NCI-H1105 (cell line): ENCODE measurements at places on chromosomes 11 and 22.

DNA sequence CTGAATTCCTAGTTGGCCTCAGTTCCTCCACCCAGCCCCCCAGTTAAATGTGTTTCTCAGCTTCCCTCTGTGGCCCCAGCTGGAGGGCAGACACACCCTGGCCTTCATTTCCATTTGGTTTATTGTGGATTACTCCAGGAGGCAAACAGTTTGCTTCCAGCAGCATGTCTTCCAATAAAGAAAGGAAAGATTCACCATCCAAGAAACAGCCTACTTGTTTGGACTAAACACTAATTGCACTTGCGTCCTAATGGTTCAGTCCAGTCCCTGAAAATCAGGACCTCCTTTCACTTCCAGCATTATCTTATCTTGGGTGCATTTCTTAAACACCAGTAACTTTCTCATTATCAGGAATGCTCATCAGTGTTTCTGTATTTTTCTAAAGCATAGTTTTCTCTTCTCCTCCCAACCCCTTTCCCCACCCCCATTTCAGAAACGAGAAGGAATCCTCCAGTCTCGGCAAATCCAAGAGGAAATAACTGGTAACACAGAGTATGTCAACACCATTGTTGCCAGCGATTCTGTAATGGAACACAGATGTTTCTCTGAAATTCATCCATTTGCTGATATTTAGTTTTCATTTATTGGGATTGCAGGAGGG, 130.9 kb downstream of the PARVA start:
- no peak for DNase-seq

DNA sequence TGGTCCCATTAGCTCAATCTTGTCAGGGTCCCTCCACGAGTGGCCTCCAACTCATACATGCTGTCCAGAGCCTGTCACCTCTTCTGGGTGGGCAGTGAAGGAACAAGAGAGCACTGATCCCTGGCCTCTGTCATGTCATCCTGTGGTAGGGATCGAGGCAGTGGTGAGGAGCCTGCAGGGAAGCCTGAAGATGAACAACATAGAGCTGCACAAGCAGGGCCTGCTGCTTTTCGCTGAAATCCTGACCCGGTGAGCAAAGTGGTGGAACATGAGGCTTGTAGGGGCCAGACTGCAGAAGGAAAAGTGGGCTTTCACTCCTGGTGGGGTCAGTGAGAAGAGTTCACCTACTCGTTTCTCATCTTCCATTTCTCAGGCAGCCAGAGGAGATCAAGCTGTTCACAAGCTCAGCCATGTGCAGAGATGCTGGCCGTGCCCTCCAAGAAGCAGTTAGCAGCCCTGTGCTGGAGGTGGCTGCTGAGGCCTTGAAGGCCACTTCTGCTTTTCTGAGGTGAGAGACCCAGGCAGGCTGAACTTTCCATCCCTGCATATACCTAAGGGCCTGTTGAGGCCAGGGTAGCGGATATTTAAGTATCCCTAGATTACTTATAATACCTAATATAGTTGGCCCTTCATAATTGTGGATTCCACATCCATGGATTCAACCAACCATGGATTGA, 32.9 kb downstream of the MEI1 start:
- DNase-seq: no peak

- no peak for DNase-seq
These were observed 40.9 kb downstream of the MRTFA start for GRCh38 chr22:40595497-40596234.

GRCh38 chr11:1070594-1071462, 3.8 kb upstream of the MUC2 start:
- no peak for DNase-seq

- no peak for DNase-seq
These were observed 150.9 kb upstream of the THY1 start for GRCh38 chr11:119573858-119574257.

- DNase-seq: no peak
These were observed 60.9 kb downstream of the SMIM38 start for GRCh38 chr11:69216647-69217051.

DNA sequence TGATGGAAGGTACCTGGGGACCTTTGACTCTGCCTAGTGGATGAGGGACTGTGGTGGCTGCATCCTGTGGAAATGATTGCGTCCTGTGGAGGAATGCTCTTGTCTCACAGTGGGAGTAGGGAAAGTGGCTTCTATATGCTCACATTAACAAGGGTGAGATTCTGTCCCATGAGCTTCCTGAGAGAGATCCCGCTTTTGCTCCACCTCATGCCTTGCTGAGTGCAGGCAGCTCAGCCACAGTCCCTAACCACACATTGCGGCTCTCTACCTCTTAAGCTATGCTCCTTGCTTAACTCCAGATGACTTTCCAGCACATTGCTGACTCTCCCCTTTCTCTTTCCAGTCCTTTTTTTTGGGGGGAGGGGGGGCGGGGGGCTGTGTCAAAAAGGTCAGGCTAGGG, 45.0 kb downstream of the TEAD1 start:
- no peak for DNase-seq

GRCh38 chr22:31253949-31254348, 38.3 kb downstream of the PIK3IP1 start:
- DNase-seq: no peak

- no peak for DNase-seq
These were observed 3.8 kb upstream of the NPAS4 start for GRCh38 chr11:66417000-66417399.

GRCh38 chr22:36422287-36423014, 34.7 kb upstream of the MYH9 start:
- DNase-seq: no peak

DNA sequence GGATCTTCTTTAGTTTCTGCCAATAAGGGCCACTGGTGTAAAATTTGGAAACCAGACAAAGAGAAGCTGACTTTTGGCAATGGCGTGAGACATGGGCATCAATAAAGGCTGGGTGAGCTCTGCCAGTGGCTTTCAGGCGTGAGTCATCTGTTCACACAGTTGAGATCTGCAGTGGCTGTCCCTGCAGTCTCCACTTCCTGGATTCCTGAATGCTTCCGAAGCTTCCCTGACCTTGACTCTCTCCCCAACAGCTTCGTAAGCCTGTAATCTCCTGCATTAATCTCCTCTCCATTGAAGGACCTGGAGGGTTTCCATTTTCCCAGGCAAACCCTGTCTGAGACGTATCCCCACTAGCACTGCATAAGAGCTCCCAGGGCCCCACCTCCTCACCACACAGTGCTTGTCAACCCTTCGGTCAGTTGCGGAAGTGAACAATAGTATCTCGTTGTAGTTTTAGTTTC, 574.7 kb downstream of the TBC1D22A start:
- DNase-seq: no peak

- no peak for DNase-seq
These were observed 11.3 kb downstream of the CACNG2 start for GRCh38 chr22:36692280-36692679.

GRCh38 chr11:8276528-8276927, 12.8 kb upstream of the LMO1 start:
- DNase-seq: no peak

- no peak for DNase-seq
These were observed 12.2 kb downstream of the MRGPRF start for GRCh38 chr11:69000831-69001242.

- no peak for DNase-seq
These were observed 71.2 kb downstream of the FLI1 start for GRCh38 chr11:128765104-128765503.

DNA sequence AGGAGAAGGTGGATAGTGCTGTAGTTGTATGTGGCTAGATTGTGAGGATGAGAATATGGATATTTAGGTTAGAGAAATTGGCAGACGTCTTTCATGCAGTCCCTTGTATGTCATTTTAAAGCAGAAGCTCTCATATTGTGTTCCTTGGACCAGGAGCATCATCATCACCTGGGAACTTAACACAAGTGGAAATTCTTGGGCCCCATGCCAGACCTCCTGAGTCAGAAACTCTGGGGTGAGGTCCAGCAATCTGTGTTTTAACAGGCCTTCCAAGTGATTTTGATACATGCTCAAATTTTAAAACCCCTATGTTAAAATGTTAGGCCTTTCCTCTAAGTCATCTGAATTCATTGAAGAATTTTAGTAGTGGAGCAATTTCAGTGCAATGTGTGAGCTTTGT, 34.8 kb downstream of the JHY start:
- no peak for DNase-seq

GRCh38 chr11:474914-475506, 24.9 kb downstream of the PTDSS2 start:
- DNase-seq: no peak

- DNase-seq: no peak
These were observed 14.6 kb upstream of the SERGEF start for GRCh38 chr11:18027475-18027874.

- DNase-seq: no peak
These were observed 419 bp downstream of the ANKRD49 start for GRCh38 chr11:94494126-94494680.

GRCh38 chr11:8773916-8774539, 91.4 kb downstream of the RPL27A start:
- no peak for DNase-seq

DNA sequence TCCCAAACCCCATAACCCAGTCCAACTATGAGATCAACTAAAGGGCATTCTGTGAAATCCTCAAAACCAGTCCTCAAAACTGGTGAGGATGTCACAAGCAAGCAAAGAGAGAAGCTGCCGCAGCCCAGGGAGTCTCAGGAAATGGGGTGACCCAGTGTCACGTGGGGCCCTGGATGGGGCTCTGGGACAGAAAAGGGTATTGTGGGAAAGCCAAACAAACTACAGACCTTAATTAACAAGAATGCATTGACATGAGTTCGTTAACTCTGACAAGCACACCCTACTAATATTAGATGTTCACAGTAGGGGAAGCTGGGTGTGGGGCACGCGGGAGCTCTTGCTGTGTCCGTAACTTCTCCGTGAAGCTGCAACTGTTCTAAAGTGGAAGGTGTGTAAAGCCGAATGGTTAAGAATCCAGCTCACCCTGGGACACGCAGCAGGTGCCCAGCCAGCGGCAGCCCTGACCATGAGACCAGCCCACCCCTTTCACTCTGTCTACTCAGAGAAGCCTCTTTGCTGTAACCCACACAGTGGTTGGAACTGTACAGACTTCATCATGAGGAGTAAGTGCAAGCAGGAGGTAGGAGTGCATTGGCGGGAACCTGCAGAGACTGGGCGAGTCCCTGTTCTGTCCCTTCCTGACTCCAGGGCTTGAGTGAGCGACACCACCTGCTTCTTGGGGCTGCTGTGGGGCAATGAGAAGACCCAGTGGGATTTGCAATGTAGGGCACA, 17.9 kb downstream of the LINC01488 start:
- no peak for DNase-seq

- no peak for DNase-seq
These were observed 45.6 kb downstream of the OR4D9 start for GRCh38 chr11:59556917-59557348.

DNA sequence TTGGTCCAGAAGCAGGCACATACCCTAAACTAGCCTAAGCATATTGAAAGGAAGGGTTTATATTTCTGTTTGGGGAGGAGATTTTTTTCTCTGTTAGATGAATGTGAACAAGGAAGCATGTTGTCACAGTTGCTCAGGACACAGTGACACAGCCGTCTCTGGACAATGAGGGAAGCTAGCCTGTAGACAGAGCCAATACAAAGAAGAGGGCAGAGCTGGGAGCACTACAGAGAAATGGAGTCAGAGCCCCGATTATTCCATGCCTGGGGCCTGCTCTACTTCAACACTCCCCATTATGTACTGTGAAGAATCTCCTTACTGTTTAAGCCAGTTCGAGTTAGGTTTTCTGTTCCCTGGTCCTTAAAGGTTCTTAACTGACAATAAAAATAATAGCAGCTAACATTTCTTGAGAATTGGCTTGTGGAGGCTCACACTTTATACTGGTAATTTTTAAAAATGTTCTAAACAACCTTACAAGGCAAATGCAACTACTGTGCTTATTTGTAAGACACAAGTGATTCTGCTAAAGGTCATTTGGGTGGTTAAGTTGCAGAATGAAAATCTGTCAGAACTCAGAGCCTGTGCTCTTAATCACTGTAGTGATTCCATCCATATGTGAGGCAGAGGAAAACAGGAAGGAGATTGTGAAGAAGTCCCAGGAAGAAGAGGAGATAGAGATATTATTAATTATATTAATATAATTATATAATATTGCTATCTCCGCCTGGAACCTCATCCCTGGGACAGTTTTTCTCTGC, 58.8 kb upstream of the RRAS2 start:
- no peak for DNase-seq

DNA sequence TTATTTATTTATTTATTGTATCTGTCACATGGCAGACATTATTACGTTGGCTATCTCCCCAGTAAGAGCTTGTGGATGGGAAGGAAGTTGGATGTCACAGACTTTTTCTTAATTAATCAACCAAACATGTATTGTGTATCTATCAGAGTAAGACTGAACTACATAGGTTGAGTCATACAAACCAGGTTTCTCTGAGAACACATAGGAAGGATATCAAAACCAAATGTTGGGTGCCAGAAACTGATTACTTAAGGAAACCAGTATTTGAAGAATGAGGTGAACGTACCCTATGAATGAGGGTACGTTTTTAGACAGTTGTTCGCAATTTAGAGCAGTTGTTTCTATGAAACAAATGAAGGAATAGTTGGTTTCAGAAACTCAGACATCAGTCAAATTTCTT, 136.4 kb downstream of the SLC17A6 start:
- no peak for DNase-seq

DNA sequence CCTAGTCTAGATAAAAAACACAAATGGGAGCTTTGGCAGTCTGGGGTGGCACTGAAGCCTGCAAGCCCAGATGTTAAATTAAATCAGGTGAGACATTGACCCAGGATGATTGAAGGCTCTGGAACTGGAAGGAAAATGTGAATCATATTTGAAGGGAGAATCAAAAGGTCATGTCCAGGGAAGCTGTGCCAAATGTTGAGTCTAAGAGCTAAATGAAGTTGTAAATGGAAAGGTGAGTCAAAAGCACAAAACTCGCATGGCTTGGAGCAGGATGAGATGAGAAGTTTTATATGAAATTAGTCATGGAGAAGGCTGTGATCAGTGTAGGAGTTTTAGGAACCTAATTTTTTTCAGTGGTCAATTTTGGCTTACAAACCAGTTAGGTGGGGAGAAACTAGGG, 301.1 kb downstream of the BLID start:
- no peak for DNase-seq

GRCh38 chr11:68956547-68957254, 24.1 kb downstream of the MRGPRD start:
- DNase-seq: no peak

DNA sequence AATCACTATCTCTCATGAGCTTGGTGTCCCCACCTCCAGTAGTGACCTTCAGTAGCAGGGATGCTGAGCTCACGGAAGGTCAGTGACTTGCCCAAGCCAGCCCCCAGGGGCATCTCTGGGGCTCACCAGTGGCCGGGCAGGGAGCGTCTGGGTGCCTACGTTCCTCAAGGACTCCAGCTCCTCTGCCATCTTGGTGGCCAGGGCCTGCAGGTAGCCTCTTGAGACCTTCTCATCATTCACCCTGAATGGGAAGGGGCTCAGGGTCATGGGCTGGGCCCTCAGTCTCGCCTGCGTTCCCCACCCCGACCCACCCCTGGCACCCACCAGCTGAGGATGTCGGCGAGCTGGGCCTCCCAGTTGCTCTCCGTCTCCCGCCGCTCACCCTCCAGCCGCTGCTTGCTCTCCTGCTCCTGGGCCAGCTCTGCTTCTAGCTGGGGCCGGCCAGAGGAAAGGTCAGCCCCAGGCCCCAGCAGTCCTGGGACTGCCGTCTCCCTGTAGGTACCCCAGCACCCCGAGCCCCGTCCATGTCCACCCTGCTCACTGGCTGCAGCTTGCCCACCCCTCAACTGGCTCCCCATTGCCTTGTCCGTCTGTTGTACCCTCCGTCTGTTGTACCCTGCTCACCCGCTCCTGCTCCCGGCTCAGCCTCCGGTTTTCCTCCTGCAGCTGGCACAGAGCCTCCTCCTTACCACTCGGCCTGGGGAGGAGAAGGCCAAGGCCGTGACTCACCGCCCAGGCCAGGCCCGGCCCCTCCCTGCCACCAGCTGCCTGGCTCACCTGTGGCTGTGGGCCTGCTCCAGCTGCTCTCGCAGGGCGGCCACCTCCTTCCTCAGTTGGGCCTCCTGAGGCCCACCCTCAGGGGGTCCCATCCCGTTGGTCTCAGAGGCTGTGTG, 9.5 kb downstream of the CDC42BPG start:
- DNase-seq: no peak
